Motor neuron (in vitro differentiated cells): ENCODE measurements at places on chromosomes 3 and 15. TPM values are rescaled to one million over a fixed set of nuclear protein-coding genes. Genes with fewer than 3 reads are reported as not detected.

ELL3 gene
- 2.7 and 4.2 TPM in 2 replicates for total RNA-seq

IL17RE gene
- total RNA-seq: 0.33 and 1.0 TPM in 2 replicates

SEMA3B gene
- 5.4 and 5.6 TPM in 2 replicates for total RNA-seq

CLSTN2 gene
- total RNA-seq: 125 and 205 TPM in 2 replicates

B4GALT4 gene
- 13.1 and 16.0 TPM in 2 replicates for total RNA-seq

CCDC13 gene
- 18.2 and 18.8 TPM in 2 replicates for total RNA-seq

DNAJA4 gene
- total RNA-seq: 3.6 and 5.7 TPM in 2 replicates

RASL12 gene
- not detected in 2 replicates for total RNA-seq

PTPN23 gene
- 8.3 and 17.3 TPM in 2 replicates for total RNA-seq

AGBL1 gene
- 0.15 and 0.27 TPM in 2 replicates for total RNA-seq

TNIK gene
- total RNA-seq: 25.2 and 26.1 TPM in 2 replicates

CTXND1 gene
- 0.57 and 0.97 TPM in 2 replicates for total RNA-seq

DUOXA2 gene
- 0.85 and 1.1 TPM in 2 replicates for total RNA-seq

ARL14 gene
- total RNA-seq: not detected in 2 replicates

SLCO2A1 gene
- total RNA-seq: 0.68 and 2.6 TPM in 2 replicates

ACAN gene
- 0.05 and 0.16 TPM in 2 replicates for total RNA-seq

FBXO40 gene
- total RNA-seq: 0.08 and 0.14 TPM in 2 replicates

SLC9C1 gene
- total RNA-seq: not detected in 2 replicates

OXSM gene
- total RNA-seq: 9.1 and 10.1 TPM in 2 replicates

STOML1 gene
- 31.4 and 31.6 TPM in 2 replicates for total RNA-seq

A4GNT gene
- total RNA-seq: 0.40 and 0.58 TPM in 2 replicates

CPN2 gene
- total RNA-seq: 0.15 and 0.16 TPM in 2 replicates

CLDN1 gene
- total RNA-seq: 0.14 TPM in 1 of 2 replicates, not detected in the other

CMTM8 gene
- 1.3 and 1.4 TPM in 2 replicates for total RNA-seq

ITIH3 gene
- 0.60 and 2.1 TPM in 2 replicates for total RNA-seq

TMEM212 gene
- total RNA-seq: not detected in 2 replicates

ANKRD34C gene
- 0.05 and 0.09 TPM in 2 replicates for total RNA-seq

GOLGA6L25 gene
- total RNA-seq: 0.37 and 0.83 TPM in 2 replicates

SPESP1 gene
- 0.21 TPM in 1 of 2 replicates, not detected in the other for total RNA-seq

CYP1A1 gene
- 3.8 and 6.7 TPM in 2 replicates for total RNA-seq

CHP1 gene
- total RNA-seq: 66.4 and 69.2 TPM in 2 replicates

MGLL gene
- total RNA-seq: 21.5 and 23.9 TPM in 2 replicates

CATSPER2 gene
- 1.5 and 1.8 TPM in 2 replicates for total RNA-seq

ARID3B gene
- 4.6 and 7.7 TPM in 2 replicates for total RNA-seq

RLBP1 gene
- not detected in 2 replicates for total RNA-seq

FAM107A gene
- 3.1 and 3.9 TPM in 2 replicates for total RNA-seq

EPHB1 gene
- 1.1 and 1.6 TPM in 2 replicates for total RNA-seq

ZNF860 gene
- total RNA-seq: not detected in 2 replicates

NPAP1 gene
- 0.04 and 0.93 TPM in 2 replicates for total RNA-seq

NR1I2 gene
- total RNA-seq: 0.76 and 0.78 TPM in 2 replicates

CCR8 gene
- total RNA-seq: not detected in 2 replicates

CORO2B gene
- 3.0 and 7.4 TPM in 2 replicates for total RNA-seq

CAMK2N2 gene
- 0.85 TPM in 1 of 2 replicates, not detected in the other for total RNA-seq

SAMD7 gene
- total RNA-seq: 0.19 TPM in 2 replicates

C2CD4A gene
- total RNA-seq: 37.3 and 38.4 TPM in 2 replicates

KNG1 gene
- 0.10 TPM in 1 of 2 replicates, not detected in the other for total RNA-seq

DAPK2 gene
- total RNA-seq: 0.77 and 0.88 TPM in 2 replicates

POPDC2 gene
- total RNA-seq: 1.4 and 4.5 TPM in 2 replicates
